ENCODE measurements at places on chromosomes 7 and 10.

GRCh38 chr10:59635502-59636290 lies 74.0 kb downstream of the SLC16A9 start:
- DNase-seq, result no peak

- peak; percentile 74 for DNase-seq
Observed at GRCh38 chr10:132420981-132421846, 24.2 kb downstream of the PWWP2B start.

DNA sequence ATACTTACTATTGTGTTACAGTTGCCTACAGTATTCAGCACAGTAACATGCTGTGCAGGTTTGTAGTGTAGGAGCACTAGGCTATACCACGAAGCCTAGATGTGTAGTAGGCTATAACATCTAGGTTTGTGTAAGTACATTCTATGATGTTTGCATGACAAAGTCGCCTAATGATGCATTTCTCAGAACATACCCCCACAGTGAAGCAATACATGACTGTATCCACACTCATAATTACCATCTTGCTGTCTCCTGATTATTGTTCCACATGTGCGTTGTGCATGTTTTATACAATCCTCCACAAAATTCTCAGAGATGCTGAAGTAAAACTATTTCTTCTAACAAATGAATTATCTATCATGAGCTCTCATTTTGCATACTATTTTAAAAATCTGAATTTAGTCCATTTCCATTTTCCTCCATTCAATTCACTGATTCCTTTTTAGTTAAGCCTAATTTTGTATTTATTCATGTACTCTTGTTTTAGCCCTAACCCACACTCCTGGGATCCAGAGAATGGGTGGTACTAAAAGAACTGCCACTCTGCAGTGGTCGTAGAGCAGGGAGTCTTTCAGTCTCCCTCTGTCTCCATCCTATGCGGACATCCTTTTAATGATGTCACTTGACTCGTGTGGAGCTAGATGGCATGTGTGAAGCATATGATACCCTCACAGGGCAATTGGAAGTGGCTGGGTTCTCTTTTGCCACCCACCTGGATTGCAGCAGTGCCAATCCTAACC lies 67.6 kb upstream of the CAV2 start:
- DNase-seq, result no peak

- DNase-seq, result no peak
Observed at GRCh38 chr10:23696476-23696875, 257.6 kb downstream of the OTUD1 start.

GRCh38 chr10:1394155-1394912 lies 338.1 kb downstream of the WDR37 start:
- DNase-seq, result no peak

GRCh38 chr10:24446739-24447138 lies 237.8 kb downstream of the KIAA1217 start:
- no peak for DNase-seq

GRCh38 chr7:102101111-102101551 lies 185.5 kb upstream of the SH2B2 start:
- peak; percentile 78 for DNase-seq

DNA sequence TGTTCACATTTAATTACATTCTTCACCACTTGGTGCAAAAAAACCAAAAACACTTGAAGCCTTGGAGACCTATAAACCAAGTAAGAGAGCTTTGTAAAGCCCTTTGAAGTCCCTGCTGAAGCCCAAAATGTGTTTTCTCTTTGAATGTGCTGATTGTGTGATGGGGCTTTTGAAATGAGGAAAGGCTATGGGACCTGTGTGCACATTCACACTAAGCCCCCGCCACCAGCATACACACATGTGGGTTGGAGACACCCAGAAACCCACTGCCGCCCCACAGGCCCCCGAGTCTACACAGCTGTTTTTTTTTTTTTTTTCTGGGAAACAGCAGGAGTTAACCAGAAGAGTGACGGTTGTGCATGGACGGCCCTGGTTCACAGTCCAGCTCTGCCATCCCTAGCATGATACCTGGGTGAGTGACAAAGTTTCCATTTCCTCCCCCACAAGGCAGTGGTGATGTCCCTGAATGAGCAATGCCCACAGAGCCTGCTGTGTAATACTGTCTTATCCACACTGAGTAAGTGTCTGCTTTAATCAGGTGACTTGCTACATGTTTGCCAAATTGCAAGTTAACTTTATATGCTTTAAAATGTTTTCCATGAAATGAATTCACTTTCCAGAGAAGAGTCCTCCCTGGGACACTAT lies 154.6 kb upstream of the GDF10 start:
- DNase-seq, result no peak

GRCh38 chr10:132813001-132813401 lies 27.1 kb upstream of the NKX6-2 start:
- no peak for DNase-seq

- peak; percentile 31 for DNase-seq
Observed at GRCh38 chr7:156127166-156128134, 315.2 kb upstream of the SHH start.

GRCh38 chr10:35150308-35150707 lies 23.7 kb downstream of the CREM start:
- no peak for DNase-seq

GRCh38 chr7:37987732-37988131 lies 67.3 kb downstream of the EPDR1 start:
- DNase-seq, result peak; percentile 7

GRCh38 chr10:128150045-128150493 lies 23.8 kb upstream of the MKI67 start:
- peak; percentile 92 for DNase-seq
